ENCODE measurements at places on chromosomes 16 and 17. TPM values are rescaled to one million over a fixed set of nuclear protein-coding genes. Genes with fewer than 3 reads are reported as not detected.

DNA sequence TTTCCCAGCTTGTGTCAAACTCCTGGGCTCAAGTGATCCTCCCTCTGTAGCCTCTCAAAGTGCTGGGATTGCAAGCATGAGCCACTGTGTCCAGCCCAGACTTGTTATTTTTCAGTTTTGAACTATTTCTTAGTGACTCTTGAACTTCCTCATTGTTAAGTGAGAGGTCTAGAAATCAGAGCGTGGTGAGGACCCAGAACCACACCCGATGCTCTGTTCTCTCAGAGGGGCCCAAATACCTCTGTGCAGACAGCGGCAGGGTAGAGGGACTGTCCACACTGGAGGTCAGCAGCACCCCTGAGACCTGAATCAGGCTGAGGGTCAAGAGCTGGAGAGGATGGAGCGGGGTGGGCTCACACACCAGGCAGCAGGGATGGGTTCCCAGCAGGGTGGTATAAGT lies 47.7 kb upstream of the MEAK7 start:
- no peaks in the 10 kb centered on the region for H3K27me3 ChIP-seq
- H3K27ac ChIP-seq, result no peak overlapping the region
- no peak overlapping the region for H3K4me3 ChIP-seq

DNA sequence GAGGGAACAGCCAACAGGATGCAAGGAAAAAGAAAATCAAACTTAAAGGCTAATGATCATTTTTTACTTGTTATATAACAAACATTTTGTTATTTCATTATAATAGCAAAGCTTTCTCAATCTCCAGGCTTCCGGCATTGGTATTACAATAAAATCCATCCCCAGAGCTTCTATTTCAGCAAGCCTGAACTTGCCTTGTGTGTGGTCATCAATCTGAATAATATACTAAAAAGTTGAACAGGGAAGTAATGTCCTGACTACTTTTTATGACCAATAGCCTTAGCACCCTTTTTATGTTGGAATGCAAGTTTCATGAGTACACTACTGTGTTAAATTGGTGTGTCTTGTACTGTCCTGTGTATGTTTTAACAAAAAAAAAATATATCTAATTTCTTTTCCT lies 27.1 kb upstream of the VWA3A start:
- peaks cover 9% of the 10 kb centered on the region for H3K4me1 ChIP-seq
- no peak for DNase-seq
- no peaks in the 10 kb centered on the region for H3K36me3 ChIP-seq
- H3K27ac ChIP-seq, result no peak overlapping the region

- no peak overlapping the region for H3K4me3 ChIP-seq
- no peaks in the 10 kb centered on the region for H3K36me3 ChIP-seq
- no peaks in the 10 kb centered on the region for H3K4me1 ChIP-seq
- H3K27ac ChIP-seq, result no peak overlapping the region
- no peaks in the 10 kb centered on the region for H3K27me3 ChIP-seq
These were observed 337.5 kb downstream of the SOX9 start for GRCh38 chr17:72458301-72458700.

GRCh38 chr16:71711789-71712188 lies 12.7 kb downstream of the PHLPP2 start:
- H3K4me1 ChIP-seq, result peaks cover 4% of the 10 kb centered on the region
- H3K27me3 ChIP-seq, result no peaks in the 10 kb centered on the region
- H3K27ac ChIP-seq, result no peak overlapping the region

GRCh38 chr17:10805911-10806310 lies 2.0 kb upstream of the TMEM238L start:
- H3K4me1 ChIP-seq, result no peaks in the 10 kb centered on the region
- H3K27me3 ChIP-seq, result no peaks in the 10 kb centered on the region
- no peak for DNase-seq

DNA sequence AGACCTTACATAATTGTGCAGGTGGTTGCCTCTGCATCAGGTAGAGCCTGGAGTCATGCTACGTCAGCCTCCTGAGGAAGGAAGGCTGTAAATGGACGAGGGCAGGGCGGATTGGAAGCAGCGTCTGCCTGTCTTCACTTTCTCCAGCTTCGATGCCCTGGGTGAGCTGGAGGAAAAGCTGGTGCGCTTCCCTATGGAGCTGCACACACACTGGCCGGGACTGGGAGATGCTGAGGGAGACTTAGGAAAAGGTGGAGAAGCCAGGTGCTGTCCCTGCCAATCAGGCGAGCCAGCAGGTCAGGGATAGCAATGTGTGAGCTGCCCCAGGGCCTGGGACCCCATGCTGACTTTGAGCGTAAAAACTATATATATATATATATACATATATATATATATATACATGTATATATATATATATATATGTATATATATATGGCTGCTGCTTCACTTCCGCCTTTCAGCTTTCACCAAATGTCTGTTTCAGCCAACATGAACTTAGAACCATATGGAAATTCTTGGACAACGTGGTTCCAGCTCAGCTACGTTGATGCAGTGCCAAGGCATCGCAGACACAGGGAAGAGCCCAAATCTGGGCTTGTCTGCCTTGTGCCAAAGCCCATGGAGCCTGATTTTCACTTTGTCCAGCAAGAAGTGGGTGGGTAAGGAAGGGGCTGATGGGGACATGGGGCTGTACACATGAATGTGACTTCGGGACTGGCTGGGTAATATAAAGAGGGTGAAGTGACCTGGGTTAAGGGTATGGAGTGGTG lies 71.5 kb upstream of the NKD1 start:
- H3K27ac ChIP-seq, result no peak overlapping the region
- no peak overlapping the region for H3K4me3 ChIP-seq
- DNase-seq, result peak; percentile 34

GRCh38 chr17:65170839-65171238 lies 33.7 kb downstream of the RGS9 start:
- no peak for DNase-seq
- H3K4me1 ChIP-seq, result no peaks in the 10 kb centered on the region
- no peak overlapping the region for H3K4me3 ChIP-seq
- peaks cover 10% of the 10 kb centered on the region for H3K36me3 ChIP-seq

- no peaks in the 10 kb centered on the region for H3K4me1 ChIP-seq
- no peaks in the 10 kb centered on the region for H3K36me3 ChIP-seq
- H3K27ac ChIP-seq, result no peak overlapping the region
These were observed 818.2 kb downstream of the KCNJ18 start for GRCh38 chr17:22510504-22510903.

DNA sequence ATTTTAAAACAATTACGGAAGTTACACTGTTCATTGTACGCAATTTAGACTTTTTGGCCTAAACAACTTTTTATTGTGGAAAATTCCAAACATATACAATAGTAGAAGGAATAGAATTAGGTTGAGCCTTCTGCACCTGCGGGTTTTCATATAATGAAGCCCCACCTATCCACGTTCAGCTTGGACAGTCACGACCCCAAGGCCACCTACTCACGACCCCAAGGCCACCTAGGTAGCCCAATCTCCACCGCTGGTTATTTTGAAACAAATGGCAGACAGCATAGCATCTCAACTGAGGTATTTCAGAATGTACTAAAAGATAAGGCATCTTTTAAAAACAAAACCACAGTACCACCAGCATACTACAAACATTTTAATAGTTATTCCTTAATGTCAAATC lies 631 bp downstream of the NLRC5 start:
- H3K27ac ChIP-seq, result peak overlapping the region; percentile 89
- no peaks in the 10 kb centered on the region for H3K36me3 ChIP-seq
- peak overlapping the region; percentile 88 for H3K4me3 ChIP-seq
- DNase-seq, result no peak
- H3K4me1 ChIP-seq, result peaks cover 31% of the 10 kb centered on the region

DNA sequence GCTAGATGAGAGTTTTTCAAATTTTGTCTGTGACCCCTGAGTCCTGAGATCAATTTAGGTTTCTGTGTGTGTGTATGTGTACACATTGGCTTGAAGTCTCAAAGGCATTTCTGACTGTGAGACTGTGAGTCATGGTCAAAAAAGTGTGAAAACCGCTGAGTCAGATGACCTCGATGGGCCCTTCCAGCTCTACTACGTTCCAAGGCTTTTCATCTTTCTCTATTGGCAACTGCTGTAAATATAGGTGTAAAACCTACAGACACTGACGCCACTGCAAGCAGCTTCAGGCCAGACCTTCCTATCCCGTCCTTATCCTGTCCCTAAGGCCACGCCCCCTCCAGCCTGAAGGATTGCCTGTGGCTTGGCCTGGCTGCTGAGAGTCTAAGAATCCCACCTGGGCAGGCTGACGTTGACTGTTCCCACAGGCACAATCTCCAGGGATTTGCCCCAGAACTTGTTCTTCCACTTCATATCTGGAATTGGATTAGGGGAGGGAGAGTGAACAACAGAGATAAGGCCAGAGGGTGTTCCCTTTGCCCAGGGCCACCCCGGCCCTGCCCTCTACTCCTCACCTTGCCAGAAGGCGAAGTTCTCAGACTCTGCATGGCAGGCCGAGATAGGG lies 11.3 kb downstream of the OSBPL7 start:
- peak; percentile 63 for DNase-seq
- peaks cover 58% of the 10 kb centered on the region for H3K36me3 ChIP-seq
- peaks cover 9% of the 10 kb centered on the region for H3K4me1 ChIP-seq
- no peaks in the 10 kb centered on the region for H3K27me3 ChIP-seq
- no peak overlapping the region for H3K4me3 ChIP-seq

- DNase-seq, result no peak
- peak overlapping the region; percentile 55 for H3K4me3 ChIP-seq
- peaks cover 11% of the 10 kb centered on the region for H3K27me3 ChIP-seq
- no peaks in the 10 kb centered on the region for H3K36me3 ChIP-seq
- peak overlapping the region; percentile 60 for H3K27ac ChIP-seq
- peaks cover 25% of the 10 kb centered on the region for H3K4me1 ChIP-seq
These were observed 1.1 kb downstream of the ATP1B2 start for GRCh38 chr17:7651665-7652387.

DNA sequence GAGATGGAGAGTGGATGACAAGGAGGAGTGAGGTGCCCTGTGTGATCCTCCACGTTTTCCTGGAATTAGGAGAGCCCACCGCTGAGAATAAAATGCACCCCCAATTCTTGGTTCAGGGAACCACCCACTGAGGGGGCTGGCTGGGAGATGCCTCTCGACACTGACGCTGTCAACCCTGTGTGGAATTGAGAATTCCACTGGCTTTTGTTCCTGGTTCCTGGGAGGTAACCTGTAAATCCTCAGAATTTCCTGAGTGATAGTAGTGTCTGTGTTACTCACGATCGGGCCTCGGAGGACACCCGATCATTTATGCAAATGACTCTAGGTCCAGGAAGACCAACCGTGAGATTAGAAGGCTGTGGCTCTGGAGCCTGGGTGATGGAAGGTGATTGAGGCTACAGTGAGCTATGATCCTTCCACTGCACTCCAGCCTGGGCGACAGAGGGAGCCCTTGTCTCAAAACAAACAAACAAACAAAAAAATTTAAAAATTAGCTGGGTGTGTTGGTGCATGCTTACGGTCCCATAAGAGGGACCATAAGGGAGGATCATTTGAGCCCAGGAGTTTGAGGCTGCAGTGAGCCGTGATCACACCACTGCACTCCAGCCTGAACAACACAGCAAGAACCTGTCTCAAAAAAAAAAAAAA lies 11.7 kb upstream of the PRPSAP1 start:
- H3K4me1 ChIP-seq, result peaks cover 10% of the 10 kb centered on the region
- DNase-seq, result no peak
- no peaks in the 10 kb centered on the region for H3K36me3 ChIP-seq
- H3K4me3 ChIP-seq, result no peak overlapping the region

DNA sequence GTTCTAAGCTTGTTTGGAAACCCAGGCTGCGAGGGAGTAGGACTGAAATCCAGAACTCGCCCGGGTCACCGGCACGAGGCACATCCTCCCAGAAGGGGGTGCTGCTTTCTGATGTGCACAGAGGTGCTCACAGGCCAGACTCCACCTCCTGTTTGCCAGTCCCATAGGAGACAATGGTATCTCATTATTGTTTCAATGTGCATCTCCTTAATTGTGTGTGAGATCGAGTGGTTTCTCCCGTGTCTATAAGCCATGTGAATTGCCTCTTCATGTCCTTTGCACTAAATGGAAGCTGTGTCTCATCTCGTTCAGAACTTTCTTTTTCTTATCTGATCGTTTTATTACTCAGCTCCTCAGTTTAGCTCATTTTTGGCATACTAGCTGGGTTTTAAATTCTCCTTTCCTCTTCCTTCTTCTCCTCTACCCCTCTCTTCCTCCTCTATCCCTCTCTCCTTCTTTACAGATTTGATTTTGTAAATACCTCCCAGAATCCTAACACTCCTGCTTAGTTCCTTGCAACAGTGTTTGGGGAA lies 32.1 kb upstream of the PRKCB start:
- H3K27me3 ChIP-seq, result no peaks in the 10 kb centered on the region
- DNase-seq, result peak; percentile 78
- H3K36me3 ChIP-seq, result no peaks in the 10 kb centered on the region

DNA sequence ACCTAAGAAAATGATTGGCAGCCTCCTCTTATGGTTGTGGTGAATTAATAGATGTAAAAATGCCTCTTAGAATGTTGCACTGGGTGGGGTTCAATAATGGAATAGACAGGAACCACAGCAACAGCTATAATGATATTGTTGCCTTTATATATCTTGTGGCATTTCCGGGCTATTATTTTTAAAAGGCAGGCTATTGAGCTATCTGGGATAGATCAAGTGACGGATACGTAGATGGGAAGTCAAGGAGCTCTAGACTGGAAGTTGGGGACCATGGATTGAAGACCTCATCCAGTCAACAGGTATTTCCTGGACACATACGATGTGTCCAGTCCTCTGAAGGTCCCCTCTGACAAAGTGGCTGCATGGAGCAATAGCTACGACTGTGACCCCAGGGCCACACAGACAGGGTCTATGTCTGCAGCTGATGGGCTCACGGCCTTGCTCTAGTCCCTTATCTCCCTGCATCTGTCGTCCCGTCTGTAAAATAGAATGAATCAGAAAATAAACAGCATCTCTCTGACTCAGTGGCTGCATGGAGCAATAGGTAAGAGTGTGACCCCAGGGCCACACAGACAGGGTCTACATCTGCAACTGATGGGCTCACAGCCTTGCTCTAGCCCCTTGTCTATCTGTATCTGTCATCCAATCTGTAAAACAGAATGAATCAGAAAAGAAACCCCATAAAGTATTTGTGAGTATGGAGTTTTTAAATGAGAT lies 117.7 kb upstream of the FOXF1 start:
- no peak for DNase-seq
- no peak overlapping the region for H3K4me3 ChIP-seq
- no peaks in the 10 kb centered on the region for H3K36me3 ChIP-seq
- H3K4me1 ChIP-seq, result peaks cover 24% of the 10 kb centered on the region
- H3K27ac ChIP-seq, result no peak overlapping the region
- H3K27me3 ChIP-seq, result no peaks in the 10 kb centered on the region

Gene CDC6
- 0.83 TPM for total RNA-seq

Gene HYDIN
- total RNA-seq, result 4.3 TPM

Gene BAHCC1
- total RNA-seq, result 6.4 TPM

Gene PPY
- not detected for total RNA-seq

Gene MAPT
- total RNA-seq, result 15.7 TPM

All from sigmoid colon (tissue), 7 donors.